ENCODE measurements at places on chromosomes 4 and X.

GRCh38 chrX:63506320-63506719 is 155.2 kb upstream of the SPIN4 start:
- peak; percentile 63 for ATAC-seq

DNA sequence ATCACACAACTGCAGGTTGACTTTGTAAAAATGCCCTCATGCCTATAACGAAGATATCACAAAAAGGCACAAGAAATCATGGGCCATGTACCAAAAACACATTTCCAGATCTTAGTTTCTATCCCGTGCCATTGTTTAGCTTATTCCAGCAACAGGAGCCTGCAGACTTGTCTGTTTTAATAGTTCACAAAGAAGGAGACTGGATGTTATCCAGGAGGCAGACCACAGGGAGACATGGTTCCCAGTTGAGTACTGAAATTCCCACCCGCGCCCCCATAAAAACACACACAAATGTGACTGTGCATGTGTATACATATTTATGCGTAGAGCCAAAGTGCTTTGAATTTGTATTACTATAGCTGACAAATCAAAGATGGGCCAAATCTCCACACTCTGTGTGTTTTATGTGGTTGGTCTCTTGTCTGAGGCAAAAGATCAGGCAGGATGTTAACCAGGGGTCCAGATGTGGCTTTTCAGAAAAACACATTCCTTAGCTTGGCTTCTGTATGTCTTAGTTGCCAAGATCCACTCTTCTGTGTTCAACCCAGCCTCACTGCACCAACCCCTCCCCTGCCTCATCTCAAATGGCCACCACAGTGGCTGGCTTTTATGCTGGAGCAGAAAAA is 469.2 kb upstream of the DIPK2B start:
- peak; percentile 76 for ATAC-seq

DNA sequence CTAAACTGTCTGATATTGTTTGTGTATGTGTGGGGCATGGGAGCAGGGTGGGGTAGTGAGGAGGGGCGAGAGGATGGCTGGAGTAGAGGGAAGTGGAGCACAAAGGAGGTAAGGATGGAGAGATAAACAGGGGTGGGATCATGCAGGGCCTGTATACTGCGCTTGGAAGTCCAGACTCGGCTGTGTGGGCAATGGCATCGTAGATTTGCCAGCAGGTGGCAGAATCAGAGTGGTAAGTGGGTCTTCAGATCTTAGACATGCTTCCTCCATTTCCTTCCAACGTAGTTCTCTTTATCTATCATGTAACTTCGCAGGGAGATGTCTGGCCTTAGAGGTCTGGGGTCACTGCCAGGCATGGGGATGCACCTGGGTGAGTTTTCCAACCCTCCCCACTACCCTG is 155.5 kb downstream of the PDGFRA start:
- peak; percentile 98 for ATAC-seq

DNA sequence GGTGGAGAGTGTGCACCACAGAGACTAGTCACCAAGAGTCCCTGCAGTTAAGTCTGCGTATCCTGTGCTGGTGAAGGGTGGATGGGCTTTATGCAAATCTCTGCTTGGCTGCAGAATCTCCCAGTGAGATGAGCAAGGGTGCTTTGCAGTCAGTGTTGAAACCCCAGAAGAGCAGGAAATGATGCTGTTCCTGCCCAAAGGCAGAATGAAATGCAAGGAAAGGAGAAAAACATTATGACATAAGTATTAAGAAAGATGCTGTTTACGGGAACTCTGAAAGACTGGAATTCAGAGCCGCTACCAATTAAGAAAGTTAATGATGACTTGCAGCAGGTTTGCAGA is 25.4 kb upstream of the ACSL1 start:
- ATAC-seq: no peak

DNA sequence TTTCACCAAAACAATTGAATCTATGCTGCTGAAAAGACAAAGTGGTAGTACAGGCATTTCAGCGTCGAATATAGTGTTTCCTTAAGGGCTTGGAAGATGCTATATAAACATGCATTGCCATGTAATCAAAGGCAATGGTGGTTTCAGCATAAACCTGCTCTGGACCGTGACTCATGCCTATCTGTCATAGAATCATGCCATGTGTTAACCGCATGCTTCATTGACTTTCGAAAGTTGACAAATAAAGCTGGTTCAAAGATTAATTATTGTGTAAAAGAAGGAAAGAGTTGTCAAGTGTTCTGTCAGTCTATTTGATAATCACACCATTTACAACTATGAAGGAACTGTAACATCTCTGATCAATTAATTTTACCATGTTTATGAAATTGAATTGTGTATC is 83.2 kb downstream of the FUNDC1 start:
- ATAC-seq: no peak

DNA sequence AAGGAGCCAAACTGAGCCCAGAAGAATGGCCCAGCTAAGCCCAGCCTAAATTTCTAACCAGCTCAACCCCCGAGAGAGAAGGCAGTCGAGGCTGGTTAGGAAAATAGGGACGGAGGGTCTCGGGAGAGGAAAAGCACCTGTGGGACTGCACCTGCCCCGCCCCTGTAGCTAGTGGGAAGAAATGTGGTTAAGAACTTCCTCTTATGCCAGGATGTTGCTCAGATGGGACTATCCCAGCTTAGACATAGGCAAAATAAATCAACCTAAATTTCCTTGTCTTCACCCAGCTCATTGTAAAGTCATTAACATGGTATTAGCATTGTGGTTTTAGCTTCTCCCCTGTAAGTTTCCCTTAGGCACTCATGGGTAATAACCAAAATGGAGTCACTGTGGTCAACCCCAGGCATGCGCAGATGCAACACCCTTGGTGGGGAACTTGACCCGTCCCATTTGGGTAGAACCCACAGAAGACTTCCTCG is 86.8 kb downstream of the ZNF718 start:
- no peak for ATAC-seq

DNA sequence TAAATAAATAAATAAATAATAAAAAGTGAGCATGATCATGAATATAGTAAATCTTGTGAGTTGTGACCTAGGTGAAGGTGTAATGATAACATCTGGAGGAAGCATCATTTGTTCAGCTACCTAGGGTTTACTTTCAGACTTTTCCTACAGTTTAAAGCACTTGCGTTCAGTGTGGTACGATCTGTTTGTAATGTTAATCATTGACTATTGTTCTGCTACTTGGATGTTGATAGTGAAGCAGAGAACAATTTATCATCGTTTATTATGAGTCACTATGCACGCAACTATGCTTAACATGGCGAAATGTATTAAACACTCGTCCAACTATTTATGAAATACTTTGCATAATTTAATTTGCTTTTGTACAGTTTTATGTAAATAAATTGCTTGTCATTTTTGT is 426.2 kb downstream of the PCDH7 start:
- no peak for ATAC-seq

DNA sequence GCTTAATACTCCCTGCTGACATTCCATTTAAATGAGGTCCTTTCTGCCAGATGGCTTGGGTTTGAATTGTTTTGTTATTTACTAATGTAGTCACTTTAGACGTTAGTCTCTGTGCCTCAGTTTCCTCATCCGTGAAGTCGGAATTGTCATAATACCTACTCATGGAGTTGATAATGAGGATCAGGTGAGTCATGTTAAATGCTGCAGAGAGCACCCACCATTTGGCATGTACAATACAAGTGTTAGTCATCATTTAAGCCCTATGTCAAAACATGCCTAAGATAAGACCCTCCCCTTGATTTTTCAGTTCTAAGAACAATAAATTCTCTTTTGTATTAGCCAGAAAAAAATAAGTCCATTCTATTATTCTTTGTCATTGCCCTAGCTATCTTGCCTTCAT is 534.8 kb upstream of the HTR2C start:
- ATAC-seq: no peak

- no peak for ATAC-seq
These were observed 9.4 kb downstream of the SLC2A9 start for GRCh38 chr4:10011885-10012284.

Data from SK-N-SH treated with all-trans-retinoic acid at 6 μM for 48 hours (cell line).